NT2/D1 (cell line): ENCODE measurements at places on chromosomes 11 and 22.

- DNase-seq: no peak
Measured at GRCh38 chr22:22085702-22086500, 103.3 kb upstream of the TOP3B start.

DNA sequence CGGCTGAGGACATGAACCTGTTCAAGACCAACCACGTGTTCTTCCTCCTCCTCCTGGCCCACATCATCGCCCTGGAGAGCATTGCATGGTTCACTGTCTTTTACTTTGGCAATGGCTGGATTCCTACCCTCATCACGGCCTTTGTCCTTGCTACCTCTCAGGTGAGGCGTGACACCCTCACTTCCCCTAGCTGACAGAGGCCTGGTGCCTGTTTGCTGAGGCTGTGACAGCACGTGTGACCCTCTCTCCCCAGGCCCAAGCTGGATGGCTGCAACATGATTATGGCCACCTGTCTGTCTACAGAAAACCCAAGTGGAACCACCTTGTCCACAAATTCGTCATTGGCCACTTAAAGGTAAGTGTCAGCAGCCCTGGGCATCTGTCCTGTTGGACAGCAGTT lies 12.3 kb downstream of the FADS2 start:
- DNase-seq: no peak

- no peak for DNase-seq
Measured at GRCh38 chr11:117884994-117885393, 8.5 kb upstream of the FXYD6 start.

DNA sequence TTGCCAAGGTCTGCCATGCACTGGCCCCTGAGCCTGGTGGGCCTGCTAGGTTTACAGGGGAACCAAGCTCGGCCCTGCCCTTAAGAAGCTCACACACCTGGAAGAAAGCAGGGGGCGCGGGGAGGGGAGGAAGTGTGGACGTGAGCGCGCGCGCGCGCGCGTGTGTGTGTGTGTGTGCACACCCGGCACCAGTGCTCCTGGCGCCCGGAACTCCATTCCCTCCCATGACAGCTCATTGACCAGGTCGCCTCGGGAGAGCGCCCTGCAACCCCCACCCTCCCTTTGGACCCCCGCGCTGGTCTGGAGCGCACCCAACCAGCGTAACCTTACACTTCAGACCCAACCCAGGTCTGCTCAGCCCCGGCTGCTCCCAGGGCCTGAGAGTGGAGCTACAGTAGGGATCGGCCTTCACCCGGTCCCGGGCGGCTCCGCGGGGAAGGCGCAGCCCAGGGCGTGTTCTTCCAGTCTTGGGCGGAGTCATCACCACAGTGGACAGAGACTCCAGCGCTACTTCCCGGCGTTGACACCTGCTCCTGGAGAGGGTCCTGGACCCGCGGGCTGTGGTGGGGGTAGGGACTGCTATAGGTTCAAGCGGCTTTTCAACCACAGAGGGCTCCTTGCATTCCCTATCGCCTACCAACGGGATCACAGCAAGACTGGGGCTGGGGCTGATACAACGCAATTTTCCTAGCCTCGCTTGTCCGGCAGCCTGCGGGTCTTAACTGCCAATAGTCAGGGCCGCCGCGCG lies 1.5 kb downstream of the GALNT18 start:
- DNase-seq: no peak

GRCh38 chr11:66976028-66976467 lies 944 bp downstream of the C11orf86 start:
- DNase-seq: peak; percentile 72

DNA sequence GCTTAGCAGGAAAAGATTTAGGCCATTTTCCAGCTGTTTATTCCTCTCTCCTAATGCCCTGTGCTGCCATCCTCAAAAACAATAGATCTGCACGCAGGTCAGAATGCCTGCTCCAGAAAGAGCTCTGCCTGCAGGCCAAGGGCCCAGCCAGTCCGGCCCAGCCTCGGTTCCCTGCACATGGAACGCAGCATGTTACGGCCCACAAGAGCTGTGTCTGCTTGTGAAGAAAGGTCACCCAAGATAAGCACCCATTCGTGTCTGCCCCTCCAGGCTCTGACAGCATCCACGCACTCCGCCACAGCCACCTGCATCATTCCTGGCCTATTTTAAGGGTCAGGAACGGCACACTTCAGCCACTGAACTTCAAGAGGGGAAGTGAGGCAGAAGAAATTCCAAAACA lies 152.2 kb downstream of the SPATA19 start:
- DNase-seq: no peak

- no peak for DNase-seq
Measured at GRCh38 chr11:78453140-78453935, 35.7 kb upstream of the GAB2 start.

GRCh38 chr11:46633291-46634217 lies 16.2 kb downstream of the ATG13 start:
- DNase-seq: no peak
